ENCODE measurements at places on chromosomes 5 and 9.
A peak's percentile ranks its signal among the peaks of the same experiment; 100 is the strongest.

DNA sequence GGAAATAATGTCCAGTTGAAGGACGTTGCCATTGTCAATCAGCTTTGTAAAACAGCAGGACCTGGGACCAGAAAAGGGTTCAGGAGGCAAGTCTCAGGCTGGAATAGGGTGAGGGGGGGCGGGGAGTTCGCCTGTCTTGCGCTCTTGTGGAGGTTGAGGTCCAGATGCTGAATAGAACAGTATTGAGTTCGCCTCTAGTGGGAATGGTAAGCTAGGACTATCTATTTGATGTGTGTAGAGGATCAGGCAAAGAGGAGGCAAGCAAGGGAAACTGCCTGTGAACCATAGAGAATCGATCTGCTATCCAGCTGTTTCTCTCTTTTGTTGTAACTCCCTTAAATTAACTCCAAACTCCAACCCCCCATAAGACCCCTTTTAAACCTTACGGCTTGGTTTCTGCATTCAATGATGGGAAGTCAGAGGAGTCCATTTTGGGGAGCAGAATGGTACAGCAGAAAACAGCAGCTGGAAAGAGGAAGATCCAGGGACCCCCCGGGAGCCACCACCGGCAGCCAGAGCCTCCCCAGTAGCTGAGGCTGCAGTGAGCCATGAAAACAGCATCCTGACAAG lies 133.7 kb downstream of the SLC28A3 start:
- no peak for DNase-seq

- peak; percentile 64 for DNase-seq
These were observed 70.6 kb downstream of the DPYSL3 start for GRCh38 chr5:147439254-147439653.

- no peak for DNase-seq
These were observed 30.6 kb downstream of the MRPL22 start for GRCh38 chr5:154971501-154971900.

DNA sequence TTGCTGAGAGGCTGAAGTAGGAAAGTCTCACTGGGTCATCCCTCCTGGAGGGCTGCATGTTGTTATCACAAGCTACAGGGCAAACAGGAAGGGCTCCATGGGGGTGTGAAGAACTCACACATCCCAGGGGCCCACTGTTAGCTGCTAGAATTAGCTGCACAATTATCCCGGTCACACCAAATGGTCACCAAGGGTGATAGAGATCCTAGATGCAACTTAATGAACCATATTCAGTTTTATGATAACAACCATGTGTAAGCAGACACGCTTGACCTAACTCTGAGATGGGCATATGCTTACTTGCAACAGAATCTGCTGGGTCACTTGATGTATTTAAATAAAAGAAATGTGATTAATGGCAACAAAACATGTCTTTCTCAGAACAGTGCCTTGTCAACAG lies 143.5 kb upstream of the C6 start:
- DNase-seq, result no peak

GRCh38 chr9:27665136-27665535 lies 91.9 kb upstream of the C9orf72 start:
- no peak for DNase-seq

DNA sequence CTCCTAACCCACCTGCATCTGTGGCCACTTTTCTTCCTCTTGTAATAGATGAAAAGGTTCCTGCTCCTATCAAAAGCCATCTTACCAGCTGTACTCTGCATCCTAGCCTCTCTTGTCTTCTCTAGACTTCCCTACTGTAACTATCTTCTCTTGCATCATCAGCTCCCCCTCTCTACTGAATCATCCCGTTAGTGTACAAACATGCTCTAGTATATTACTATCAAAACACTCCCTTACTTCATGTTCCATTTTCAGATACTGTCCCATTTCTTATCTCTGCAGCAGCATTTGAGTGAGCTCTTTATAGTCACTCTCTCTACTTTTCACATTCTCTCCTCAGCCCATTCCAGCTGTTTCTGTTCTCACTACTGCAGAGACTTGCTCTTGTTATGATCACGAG lies 2.8 kb downstream of the SRA1 start:
- DNase-seq, result no peak

DNA sequence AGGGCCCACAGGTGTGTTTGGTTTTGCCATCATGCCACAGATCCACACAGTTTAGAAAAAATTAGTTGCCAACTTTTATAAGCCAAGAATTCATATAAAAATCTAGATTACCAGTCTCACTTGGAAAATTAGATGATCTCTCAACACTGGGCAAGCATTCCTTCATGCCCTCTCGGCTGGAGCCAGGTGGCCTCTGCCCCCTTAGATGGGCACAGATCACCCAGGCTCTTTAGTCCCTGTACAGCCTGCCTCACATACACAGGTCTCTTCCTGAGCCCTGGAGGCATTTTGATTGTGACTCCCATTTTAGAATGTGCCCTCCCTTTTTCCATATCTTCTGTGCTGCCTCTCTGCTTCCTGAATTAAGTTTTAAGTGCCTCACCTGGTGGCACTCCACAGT lies 20.0 kb downstream of the ACO1 start:
- no peak for DNase-seq

GRCh38 chr5:164358531-164359259 lies 853.3 kb downstream of the MAT2B start:
- DNase-seq, result no peak

GRCh38 chr5:2193542-2194235 lies 311.0 kb upstream of the IRX4 start:
- DNase-seq, result peak; percentile 35

- no peak for DNase-seq
These were observed 878.2 kb downstream of the MAT2B start for GRCh38 chr5:164383662-164384061.

GRCh38 chr9:27491154-27491553 lies 32.9 kb upstream of the IFNK start:
- DNase-seq, result no peak

DNA sequence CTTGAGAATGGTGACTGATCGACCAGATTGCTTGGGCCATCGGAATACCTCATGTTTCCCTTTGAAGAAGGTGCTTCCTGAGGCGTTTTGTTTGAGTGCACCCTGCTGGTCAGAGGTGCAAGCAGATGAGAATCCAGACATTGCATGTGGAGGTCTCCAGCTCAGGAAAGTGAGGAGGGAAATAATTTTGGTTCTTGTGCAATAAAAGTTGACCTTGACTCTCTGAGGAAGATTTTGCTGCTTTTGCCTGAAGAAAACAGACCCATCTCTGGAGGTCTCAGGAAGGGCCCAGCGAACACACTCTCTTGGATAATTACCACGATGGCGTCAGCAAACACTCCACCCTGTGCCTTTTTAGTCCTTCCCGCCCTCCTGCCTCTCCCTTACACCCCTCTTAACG lies 69.7 kb downstream of the GRAMD2B start:
- DNase-seq, result no peak

- no peak for DNase-seq
These were observed 83.9 kb upstream of the GRAMD2B start for GRCh38 chr5:126339215-126339805.

DNA sequence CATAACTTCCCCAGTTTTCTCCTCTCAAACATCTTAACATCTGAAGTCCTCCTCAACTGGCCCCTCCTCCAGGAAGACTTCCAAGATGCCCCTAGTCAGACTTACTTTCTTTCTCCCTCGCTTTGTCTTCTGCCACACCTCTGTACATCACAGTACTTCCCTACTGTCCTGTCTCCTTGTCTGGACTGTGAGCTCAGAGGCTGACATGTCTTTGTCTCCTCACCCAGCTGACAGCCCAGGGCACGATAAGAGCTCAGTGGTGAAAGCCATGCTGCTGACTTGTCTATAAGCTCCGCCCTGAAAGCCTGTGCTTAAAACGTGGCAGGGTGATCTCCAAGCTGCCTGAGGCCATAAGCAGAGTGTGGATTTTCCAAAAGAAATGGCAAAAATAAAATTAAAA lies 33.0 kb upstream of the SLC25A51 start:
- peak; percentile 95 for DNase-seq

DNA sequence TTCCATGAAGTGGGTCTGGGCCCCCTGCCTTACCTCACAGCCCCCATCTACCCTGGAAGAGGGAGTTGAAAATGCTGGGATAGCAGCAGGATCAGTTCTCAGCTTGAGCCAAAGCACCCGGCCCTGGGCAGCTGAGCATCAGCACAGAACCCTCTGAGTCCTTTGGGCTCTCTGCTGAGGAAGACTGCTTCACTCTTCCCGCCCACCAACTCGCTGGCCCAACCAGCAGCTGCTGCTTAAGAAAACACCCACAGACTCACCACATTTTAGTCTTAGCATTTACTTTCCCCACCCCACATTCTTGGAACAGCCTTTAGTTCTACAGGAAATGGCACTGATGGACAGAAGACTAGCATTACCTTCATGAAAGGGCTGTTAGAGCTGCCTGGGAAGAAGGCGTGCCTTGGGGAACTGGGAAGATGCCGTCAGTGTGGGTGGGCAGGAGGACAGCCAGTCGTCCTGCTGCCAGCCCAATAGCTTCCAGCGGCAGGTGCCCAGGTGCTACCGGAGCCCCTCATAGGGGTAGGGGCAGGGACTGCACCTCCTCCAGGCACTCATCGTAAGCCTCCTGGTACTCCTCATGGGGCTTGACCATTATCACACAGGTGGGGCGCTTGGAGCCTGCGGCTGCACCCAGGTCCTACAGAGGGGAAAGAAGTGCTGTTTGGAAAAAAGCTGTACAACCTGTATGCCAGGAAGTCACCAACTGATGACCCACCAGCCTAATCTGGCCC lies 4.3 kb downstream of the NHP2 start:
- DNase-seq, result no peak

DNA sequence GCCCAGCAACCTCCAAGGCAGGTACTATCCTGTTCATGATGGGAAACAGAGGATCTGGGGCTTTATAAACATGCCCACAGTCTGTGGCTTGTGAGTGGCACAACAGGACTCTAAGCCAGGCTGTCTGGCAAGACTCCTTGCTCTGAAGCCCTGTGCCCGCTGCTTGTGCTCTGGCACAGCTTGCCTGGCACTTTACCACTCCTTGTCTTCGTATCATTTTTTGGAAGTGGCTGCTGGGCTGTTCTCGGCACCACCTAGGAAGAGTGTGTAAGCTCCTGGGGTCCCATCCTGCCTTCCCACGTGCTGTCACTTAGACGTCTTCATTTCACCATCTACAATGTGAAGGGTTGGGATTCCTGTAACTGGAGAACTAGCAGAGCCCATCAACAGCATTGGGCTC lies 59.3 kb upstream of the GLRX start:
- no peak for DNase-seq

GRCh38 chr5:178644826-178645545 lies 18.1 kb upstream of the CLK4 start:
- DNase-seq, result peak; percentile 22

- no peak for DNase-seq
These were observed 16.2 kb downstream of the HACD4 start for GRCh38 chr9:21015129-21015815.

DNA sequence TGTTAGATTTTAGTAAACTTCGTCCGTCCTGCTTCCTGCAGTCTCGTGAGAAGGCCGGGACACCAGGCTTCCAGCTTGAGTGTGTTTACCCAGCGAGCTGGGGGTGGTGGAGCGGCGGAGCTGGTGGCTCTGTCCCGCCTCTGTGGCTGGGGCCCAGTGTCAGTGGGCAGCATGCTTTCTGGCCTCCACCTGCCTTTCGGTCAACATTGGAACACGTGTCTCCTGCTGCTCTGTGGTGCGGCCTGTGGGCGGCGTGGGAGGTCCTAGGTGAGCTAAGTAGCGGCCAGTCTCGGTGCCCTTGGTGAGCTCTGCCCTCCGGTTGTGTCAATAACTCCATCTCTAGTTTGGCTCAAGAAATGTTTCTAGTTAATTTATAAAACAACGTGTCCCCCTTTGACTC lies 125.9 kb downstream of the GADD45G start:
- DNase-seq, result no peak

- DNase-seq, result no peak
These were observed 8.5 kb downstream of the MRPL36 start for GRCh38 chr5:1791176-1791575.

- no peak for DNase-seq
These were observed 784.6 kb upstream of the NUDT12 start for GRCh38 chr5:104347119-104347708.

DNA sequence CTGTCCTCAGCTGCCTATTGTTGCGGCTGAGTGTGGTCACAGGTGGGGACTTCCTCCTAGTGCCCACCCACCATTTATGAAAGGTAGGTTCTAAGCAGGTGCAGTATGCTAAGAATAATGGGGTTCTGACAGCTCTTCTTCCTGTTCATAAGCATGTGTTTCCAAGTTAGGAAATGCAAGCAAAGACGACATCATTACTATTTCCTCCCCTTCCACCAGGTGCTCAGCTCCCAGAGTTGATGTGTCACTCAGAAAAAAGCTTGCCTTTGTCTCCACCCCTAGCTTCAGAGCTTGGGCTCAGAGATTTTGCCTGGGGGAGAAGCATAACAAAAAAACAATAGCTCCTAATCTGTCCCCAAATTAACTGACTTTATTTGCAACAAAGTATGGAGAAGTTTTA lies 1076.7 kb downstream of the NR2F1-AS1 start:
- DNase-seq, result no peak

GRCh38 chr9:21813575-21814473 lies 11.4 kb downstream of the MTAP start:
- peak; percentile 61 for DNase-seq

DNA sequence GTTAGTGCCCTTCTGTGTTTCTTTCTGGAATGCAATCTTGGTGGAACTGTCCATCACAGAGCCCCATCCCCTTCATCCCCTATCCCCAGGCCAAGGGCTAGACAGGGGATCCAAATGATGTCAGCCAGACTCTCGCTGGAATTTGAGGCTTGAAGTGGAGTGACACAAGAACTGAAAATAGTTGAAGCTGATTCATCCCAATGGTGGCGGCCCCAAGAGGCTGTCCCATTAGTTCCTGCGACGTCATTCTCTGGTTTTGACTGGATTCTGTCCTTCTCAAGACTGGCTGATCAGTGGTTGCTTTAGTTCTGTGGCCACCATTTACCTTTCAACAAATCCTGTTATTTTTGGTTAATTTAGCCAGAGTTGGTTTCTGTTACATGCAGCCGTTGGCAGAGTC lies 59.9 kb downstream of the SUB1 start:
- peak; percentile 65 for DNase-seq

DNA sequence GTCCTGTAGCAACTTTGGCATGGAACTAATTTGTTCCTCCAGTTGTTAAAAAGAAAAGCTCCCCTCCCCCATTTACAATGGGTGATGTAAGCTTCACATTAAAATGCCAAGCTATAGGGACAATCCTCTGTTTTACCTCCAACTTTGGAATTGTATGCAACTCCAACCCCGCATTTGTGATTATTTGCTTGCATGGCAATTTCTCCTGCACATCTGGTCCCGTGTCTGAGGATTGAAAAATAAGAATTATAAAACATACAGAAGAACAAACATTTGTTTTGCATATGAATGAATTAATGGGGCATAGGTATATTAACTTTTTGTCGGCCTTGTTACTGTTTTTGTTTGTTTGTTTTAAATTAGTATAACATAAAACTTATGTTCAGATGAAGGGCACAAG lies 17.2 kb downstream of the PCSK1 start:
- no peak for DNase-seq

Measured in islet precursor cell (in vitro differentiated cells).